ENCODE measurements at places on chromosomes 1 and 21.

DNA sequence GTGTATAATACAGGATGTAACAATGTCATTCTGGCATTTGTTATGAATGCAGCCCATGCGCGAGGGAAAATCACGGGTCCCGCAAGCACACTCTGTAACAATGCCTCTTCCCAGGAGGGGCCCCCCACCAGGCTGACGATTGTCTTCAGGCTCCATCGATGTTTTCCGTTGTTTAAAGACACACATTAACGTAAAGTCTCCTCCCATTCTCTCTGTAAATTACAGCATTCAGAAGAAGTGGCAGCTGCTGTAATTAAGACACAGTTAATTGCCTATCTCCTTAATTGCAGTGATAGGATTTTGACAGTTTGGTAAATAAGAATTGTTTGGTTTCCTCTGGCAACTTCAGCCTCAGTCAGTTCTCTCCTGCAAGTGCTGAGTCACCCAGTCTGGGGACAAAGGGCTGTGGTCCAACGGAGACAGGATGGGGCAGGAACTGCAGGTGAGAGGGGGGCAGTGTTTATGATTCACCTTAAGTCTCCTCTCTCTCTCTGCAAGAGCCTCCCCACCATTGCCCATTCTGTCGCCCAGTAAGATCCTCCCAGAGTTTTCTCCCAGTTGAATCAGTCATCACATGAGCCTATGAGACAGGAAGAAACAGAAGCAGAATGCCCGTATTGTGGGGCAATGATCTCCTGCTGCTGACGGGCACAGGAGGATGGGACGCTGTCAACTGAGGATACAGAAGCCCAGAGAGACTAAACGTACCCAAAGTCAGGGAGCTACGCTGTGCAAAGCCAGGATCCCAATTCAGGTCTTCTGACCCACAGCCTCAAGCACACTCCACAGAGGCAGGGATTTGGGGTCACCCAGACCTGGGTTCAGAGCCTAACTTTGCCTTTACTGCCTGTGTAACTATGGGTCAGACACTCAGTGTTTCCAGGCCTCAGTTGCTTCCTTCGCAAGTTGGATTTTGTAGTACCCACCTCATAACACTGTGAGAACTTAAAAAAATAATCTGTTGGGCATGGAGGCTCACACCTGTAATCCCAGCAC lies 110.0 kb downstream of the ADSS2 start:
- no peak for DNase-seq

- DNase-seq: no peak
These were observed 4.4 kb upstream of the PEA15 start for GRCh38 chr1:160200786-160201185.

GRCh38 chr1:47252795-47253194 lies 20.8 kb upstream of the TAL1 start:
- no peak for DNase-seq

- no peak for DNase-seq
These were observed 112.8 kb downstream of the DHRS3 start for GRCh38 chr1:12505231-12505630.

DNA sequence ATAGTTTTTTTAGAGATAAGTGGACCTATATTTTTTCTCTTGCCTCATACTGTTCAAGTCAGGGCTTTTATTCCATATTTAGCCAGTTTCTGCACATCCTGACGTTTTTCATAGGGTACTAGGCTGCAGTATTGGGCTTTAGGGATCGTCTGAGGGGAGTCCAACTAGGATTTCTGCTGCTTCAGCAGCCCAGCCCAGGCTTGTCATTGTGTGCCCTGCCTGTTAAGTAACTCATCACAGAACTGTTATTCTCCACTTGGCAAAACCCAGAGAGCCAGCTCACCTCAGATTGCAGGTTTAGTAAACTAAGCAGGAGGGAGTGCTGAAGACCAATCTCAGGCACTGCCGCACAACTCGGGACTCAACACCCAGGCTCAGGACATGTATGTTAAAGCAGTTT lies 2.8 kb downstream of the GALNT2 start:
- DNase-seq: no peak

- no peak for DNase-seq
These were observed 16.3 kb upstream of the LAPTM5 start for GRCh38 chr1:30773722-30774358.

- DNase-seq: no peak
These were observed 261.9 kb upstream of the DEPDC1 start for GRCh38 chr1:68758666-68759209.

GRCh38 chr1:211680752-211681327 lies 5.4 kb upstream of the NEK2 start:
- peak; percentile 60 for DNase-seq

DNA sequence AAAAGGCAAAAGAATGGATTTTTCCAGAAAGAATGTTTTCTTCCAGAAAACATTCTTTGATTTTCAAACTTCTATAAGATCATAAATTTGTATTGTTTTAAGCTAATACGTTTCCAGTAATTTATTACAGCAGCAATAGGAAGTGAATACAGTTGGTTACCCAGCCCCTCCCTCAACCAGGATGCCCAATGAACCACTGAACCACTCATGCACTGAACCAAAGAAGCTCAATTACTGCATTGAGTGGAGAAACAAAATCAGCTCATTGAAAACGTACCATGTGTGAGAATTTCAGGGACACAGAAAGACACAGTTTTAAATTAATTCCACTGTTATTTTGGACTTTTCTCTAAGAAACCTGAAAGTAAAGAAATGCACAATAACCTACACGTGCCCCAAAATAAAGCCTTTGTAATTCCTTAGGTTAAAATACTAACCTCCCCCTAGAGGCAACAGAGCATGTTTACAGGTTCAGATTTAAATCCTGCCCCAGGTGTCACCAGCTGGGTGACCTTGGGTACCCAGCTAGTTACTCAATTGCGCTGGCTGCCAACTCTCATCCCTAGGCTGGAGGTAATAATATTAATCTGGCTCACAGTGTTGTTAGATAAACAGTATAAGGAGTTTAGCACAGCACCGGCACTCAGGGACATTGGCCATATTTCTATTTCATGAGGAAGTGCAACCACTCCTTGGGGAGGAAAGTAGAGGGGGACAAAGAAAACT lies 111.7 kb downstream of the NMNAT2 start:
- DNase-seq: no peak

GRCh38 chr1:40057310-40058030 lies 16.9 kb downstream of the CAP1 start:
- no peak for DNase-seq

GRCh38 chr1:184225283-184226099 lies 161.3 kb upstream of the C1orf21 start:
- DNase-seq: no peak

GRCh38 chr1:99669821-99670220 lies 23.9 kb downstream of the PALMD start:
- no peak for DNase-seq

- DNase-seq: no peak
These were observed 9.4 kb downstream of the DYRK1A start for GRCh38 chr21:37375866-37376574.

DNA sequence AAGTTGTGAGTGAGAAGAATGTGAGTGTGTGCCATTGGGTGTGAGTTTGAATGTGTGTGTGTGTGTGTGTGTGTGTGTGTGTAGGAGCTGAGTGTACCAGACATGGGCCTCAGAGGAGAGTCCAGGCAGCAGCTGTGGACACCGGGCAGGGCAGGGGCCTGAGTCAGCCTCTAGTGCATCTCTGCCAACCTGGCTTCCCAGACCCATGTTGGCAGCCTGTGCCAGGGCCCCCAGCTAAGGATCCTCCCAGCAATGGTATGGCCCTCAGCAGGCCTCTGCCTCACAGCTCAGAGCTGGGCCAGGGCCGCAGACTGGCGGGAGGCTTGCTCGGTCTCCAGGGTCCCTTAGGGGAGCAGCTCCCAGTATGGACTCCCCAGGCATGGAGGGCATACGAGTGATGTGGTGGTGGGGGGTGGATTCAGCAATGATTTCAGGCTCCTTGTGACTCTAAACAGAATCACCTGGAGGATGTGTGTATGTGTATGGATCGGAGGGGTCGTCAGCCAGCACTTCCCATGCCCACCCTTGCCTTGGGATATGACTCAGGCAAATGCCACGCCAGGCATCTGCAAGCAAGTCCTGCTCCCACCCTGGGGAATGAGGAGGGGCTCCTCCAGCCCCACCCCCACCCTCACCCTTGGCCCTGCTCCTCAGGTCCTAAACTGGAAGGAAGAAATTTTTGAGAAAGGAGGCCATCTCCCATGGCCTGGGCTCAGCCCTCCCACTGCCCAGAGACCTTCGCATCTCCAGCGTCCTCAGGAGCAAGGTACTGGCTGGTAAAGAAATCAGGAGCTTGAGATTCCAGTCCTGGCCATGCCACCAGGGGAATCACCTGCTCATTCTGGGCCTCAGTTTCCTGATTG lies 1.8 kb upstream of the FOXO6 start:
- peak; percentile 9 for DNase-seq

DNA sequence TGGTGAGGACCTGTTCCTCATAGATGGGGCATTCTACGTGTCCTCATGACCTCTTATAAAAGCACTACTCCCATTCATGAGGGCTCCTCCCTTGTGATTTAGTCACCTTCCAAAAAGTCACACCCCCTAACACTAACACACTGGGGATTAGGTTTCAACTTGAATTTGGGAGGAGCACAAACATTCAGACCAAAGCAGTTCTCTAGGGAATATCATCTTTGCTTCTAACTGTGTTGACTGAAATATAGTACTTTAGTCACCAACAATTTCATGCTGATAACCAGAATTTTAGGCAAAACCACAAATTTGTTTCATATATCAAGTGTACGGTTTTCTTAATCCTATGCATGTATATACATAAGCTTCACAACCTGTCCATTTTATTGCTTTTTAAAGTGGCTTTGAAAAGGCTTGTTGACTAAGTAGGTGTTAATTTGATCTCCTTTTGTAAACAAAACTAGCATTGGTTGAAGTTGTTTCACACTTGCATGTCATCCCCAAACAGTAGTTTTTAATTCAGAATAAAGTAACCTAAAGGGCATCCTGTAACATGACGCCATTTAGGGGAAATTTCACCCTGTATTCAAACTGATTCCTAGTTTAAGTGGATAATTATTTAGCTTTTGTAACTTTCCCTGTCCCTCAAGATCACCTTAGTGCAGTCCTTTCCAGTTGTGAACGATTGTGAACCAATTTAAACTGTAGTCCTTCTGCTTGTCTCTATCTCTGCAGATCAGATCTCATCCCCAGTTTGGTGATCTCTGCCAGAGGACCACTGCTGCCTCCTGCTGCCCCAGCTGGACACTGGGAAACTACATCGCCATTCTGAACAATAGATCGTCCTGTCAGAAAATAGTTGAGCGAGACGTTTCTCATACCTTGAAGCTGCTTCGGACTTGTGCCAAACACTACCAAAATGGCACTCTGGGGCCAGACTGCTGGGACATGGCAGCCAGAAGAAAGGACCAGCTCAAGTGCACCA lies 141.1 kb downstream of the TLR5 start:
- no peak for DNase-seq

DNA sequence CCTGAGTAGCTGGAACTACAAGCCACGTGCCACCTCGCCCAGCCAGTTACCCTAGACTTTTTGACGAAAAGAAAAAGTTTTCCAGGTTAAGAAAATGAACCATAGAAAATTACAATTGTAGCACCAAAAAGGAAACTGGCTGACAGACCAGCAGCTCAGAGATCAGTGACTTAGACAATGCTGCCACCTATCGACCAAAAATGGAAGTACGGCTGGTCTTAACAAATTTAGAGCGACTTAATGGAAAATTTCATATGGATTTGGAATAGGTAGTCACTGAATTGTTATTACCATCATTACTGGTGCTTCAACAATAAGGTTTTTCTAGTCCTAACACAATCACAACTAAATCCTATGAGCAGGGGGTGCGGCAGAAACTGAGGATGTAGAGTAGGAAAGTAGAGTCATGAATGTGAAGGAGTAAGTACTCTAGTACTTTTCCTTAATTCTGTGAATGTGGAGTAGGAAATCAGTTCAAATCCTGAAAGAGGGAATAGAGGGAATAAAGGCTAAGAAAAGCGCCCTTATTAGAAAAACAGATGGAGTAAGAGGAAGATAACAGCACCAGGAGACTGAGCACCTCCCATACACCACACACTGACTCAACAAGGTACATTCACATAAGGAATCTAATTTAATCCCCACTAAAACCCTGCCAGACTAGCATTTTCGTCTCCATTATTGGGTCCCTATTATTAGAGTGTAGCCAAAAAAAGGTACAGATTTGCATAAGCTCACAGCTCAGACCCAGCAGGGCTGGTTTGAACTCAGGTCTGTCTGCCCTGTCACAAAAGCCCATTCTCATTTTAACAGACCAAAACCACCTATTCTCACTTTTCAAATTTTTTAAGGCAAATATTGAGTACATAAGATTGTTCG lies 37.9 kb upstream of the MGST3 start:
- DNase-seq: no peak

- DNase-seq: no peak
These were observed 304.8 kb downstream of the USP25 start for GRCh38 chr21:16034446-16035190.

GRCh38 chr1:76625886-76626678 lies 241.2 kb upstream of the ST6GALNAC5 start:
- DNase-seq: no peak

GRCh38 chr1:150906329-150906728 lies 19.4 kb downstream of the CTXND2 start:
- no peak for DNase-seq

GRCh38 chr1:31780632-31781031 lies 16.5 kb upstream of the ADGRB2 start:
- no peak for DNase-seq

GRCh38 chr1:231178970-231179369 lies 17.1 kb downstream of the TRIM67 start:
- no peak for DNase-seq

DNA sequence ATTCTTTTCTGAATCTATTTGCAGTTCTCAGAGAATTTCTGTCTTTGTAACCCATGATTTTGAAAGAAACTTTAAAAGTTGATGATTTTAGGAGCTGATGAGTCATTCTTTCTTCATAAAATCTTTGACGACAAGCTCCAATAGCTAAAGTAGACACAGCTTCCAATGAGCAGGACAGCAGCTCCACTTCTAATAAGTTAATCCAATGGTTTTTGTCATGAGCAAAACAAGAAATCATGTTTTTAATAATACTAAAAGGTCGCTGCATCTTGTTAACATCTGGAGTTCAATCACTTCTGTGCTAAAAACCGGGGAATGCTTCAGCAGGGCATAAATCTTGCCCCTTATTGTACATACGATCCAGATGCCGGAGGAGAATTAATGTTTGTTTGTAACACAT lies 48.9 kb upstream of the GORAB start:
- peak; percentile 68 for DNase-seq

DNA sequence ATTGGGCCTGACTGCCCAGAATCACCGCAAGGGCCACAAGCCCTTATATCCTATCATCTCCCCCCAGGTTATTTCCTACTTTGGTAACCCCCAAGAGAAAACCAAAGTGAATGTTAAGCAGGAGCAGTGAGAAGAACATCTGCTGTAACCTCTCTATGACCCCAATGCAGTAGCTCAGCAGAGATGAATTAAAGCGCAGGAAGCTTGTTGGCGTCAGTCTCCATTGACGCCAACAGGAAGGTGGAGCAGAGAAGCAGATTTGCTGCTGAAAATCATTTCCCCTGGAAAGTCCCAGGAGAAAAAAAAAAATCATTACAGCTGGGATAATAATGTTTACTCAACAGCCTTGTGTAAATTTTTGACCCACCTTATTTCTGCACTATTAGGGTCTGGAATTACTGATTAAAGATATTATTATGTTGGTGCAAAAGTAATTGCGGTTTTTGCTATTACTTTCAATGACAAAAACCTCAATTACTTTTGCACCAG lies 33.2 kb upstream of the FAM163A start:
- peak; percentile 3 for DNase-seq

- no peak for DNase-seq
These were observed 32.6 kb downstream of the CFH start for GRCh38 chr1:196684476-196684875.

Measured in GM04504 (cell line).